Renal cortical epithelial cell (primary cell): ENCODE measurements at places on chromosomes 2 and 18.

DNA sequence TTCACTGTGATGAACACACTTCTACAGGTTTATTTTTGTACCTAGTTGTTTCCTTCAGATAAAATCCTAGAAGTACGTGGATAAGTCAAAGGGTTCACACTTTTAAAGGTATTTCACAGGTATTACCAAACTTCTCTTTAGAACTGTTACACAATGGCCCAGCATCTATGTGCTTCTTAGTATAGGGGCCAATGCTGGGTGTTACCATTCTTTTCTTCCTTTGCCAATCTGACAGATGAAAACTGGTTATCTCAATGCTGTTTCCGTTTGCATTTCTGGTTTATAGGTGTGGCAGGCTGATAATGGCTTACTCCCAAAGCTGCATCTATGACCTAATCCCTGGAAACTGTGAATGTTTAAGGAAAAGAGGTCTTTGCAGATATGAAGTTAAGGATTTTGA lies 2.8 kb upstream of the TCF7L1 start:
- DNase-seq, result no peak

DNA sequence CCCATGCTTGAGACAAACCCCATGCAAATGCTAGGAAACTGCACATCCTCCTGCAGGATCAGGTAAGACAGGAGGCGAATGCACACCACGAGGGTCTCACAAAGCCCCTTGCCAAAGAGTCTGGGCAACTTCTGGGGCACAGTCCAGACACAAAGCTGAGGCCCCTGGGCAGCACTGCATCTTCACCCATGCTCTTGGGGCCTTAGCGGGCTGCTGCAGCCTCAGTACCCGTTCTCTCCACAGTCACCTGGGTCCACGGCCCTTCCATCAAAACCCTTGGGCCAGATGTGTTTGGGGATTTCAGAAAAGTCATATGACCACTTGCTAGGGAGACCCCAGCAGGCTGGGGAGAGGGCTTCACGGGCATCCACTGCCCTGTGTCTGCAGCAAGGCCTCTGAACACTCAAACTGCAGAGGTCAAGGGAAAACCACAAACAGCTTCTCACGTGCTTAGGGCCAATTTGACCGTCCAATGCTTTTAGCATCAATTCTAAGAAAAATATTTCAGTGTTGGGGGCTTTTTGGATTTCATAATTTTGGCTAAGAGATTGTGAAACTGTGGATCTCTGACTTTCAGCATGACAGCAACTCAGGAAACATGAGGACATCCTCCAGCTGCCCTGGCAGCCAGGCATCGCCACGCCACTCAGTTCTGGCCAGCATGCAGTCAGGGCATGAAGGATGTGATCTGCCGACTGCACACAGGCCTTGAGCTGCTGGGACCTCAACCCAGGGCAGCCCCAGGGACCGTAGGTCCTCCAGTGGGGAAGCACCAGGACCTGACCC lies 20.0 kb downstream of the PASK start:
- DNase-seq, result no peak

DNA sequence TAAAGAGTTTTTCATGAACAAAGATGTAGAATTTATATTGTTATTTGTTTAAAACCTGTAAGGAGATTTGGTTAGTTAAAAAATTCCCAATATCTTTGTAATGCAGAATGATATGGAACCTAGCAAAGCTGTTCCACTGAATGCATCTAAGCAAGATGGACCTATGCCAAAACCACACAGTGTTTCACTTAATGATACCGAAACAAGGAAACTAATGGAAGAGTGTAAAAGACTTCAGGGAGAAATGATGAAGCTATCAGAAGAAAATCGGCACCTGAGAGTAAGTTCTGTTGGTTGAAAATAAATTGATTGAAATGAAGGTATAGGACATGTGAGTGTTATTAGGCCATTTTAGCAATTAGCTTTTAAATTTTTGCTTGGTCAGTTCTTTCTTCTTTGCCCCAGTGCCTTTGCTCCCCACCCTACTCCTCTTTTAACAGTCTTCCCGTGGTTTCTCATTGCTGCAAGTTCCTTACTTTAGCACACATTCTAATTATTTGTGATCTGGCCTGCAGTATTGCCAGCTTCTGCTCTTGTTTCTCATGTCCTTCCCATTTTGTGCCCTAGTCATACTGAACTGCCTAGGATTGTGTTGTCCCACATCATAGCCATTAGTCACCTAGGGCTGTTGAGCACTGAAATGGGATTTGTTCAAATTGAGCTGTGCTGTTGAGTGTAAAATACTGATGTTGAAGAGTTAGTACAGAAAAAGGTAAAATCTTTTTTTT lies 36.6 kb downstream of the VAPA start:
- peak; percentile 87 for DNase-seq

- DNase-seq, result no peak
Measured at GRCh38 chr2:10909050-10909995, 2.4 kb upstream of the KCNF1 start.

GRCh38 chr2:220935789-220936321 lies 636.2 kb downstream of the EPHA4 start:
- DNase-seq, result no peak

DNA sequence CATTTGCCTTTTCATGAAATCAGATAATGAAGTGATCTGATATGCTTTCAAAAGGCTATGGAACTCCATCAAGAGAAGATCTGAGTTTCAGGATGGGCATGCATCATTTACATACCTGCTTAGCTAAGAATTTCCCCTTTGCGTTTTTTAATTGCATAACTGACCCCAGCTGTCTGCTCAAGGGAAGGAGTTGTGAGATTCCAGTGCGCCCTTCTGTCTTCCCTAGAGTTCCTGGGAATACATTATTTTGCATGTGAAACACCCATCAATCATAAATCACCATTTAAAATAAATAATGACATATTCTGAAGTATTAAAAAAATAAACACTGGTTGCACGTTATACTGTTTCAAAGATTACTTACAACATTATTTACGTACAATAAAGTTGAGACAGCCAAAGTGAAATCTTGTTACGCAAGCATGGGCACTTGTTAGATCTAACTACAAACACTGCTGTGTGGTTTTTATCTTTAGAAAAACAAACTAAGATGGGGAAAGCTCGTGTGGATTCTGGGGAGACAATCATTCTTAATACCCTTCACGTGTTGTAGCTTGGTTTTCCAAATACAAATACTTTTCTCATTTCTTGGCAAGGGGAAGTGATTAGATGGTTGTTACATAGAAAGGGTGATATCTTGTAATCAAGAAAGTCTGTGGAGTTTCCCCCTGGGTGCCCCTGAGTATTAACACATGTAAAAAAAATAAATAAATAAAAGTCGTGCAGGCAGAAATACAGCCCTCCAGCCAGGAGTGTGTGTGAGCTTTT lies 125.7 kb upstream of the LMAN1 start:
- peak; percentile 4 for DNase-seq

DNA sequence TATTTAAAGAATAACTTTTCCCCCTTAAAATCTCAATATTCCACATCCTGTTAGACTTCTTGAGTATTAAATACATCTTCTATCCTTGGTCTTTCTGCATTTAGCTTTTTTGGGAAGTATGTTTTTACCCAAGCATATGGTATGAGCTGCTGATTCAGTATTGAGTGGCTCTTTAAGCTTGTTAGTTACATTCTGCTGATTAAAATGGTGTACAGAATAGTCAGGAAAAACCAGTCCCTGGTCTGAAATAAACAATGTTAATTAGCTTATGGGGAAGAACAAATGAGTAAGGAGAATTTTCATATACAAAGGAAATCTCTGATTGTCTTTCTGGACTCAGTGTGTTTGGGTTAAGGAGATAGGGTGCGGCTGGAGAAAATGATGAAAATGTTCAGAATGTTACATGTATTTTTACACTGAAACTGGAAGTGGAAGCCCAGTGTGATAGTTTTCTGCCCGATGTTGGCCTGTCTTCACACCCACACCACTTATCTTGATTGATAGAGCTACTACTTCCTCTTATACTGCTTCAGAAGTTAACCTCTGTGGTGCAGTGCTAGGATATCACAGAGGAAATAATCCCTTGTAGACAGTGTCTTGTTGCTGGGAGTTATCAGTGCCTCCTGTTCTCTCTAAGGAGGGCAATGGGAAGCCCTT lies 84.0 kb downstream of the MSH2 start:
- DNase-seq, result peak; percentile 12

DNA sequence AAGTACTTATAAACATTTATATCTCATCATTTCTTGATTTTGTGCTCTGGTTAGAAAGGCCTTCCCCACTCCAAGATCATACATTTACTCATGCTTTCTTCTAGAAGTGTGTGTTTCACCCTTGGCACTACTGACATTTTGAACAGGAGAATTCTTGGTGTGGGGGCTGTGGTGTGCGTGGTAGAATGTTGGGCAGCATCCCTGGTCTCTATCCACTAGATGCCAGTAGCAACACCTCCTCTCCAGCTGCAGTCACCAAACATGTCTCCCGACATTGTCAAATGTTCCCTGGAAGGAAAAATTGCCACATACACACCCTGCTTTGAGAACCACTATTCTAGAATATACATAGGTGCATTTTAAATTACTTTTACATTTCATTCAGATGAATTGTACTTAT lies 8.7 kb upstream of the TGIF1 start:
- peak; percentile 64 for DNase-seq

DNA sequence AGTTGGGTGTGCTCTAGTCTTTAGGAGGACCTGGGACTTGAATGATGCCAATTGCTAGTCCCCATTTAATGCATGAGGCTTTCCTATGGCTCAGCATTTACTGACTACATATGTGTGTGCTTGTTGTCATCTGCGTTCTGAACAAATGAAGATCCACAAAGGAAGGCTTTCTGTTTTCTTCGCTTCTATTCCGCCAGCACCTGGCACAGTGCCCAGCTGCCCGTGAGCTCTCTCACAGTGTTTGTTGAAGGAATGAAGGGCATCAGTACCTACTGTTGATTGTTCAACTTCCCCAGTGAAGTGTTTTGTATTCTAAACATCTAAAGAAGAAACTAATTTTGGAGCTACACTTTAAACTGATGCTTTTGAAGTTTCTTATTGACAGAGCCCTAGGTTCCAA lies 122.4 kb upstream of the LINC00305 start:
- no peak for DNase-seq

GRCh38 chr18:79385326-79385707 lies 10.4 kb upstream of the NFATC1 start:
- no peak for DNase-seq

- DNase-seq, result no peak
Measured at GRCh38 chr18:48408727-48409590, at the start of gene ZBTB7C. ZBTB7C (minus strand) TSS chr18:48409383.

GRCh38 chr2:128603411-128603924 lies 284.8 kb upstream of the HS6ST1 start:
- DNase-seq, result no peak

GRCh38 chr2:210389856-210390255 lies 74.9 kb upstream of the MYL1 start:
- no peak for DNase-seq

- peak; percentile 24 for DNase-seq
Measured at GRCh38 chr2:113966832-113967231, 76.9 kb downstream of the ACTR3 start.
